ENCODE measurements at places on chromosomes 11 and 22.

GRCh38 chr22:36743591-36744412 lies 32.1 kb downstream of the IFT27 start:
- no peak for DNase-seq

GRCh38 chr11:69908511-69909220 lies 89.5 kb upstream of the FGF3 start:
- DNase-seq: no peak

DNA sequence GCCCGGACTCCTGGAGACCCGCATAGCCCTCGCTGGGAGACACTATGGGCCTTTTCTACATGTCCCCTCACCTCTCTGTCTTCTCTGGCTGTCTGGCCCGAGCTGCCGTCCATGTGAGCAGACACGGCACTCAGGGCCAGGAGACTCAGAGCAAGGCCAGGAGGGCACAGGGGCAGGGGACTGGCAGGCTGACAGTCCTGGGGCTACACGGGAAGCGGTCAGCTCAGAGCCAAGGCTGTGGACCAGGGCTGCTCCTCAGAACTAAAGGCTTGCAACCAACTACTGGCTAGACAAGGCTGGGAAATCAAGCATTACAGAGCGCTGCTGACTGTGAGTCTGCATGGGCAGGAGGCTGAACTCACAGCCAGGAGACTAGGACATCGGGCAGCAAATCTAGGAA lies 56.1 kb upstream of the CDON start:
- no peak for DNase-seq

GRCh38 chr11:75786101-75786736 lies 17.6 kb downstream of the DGAT2 start:
- no peak for DNase-seq

DNA sequence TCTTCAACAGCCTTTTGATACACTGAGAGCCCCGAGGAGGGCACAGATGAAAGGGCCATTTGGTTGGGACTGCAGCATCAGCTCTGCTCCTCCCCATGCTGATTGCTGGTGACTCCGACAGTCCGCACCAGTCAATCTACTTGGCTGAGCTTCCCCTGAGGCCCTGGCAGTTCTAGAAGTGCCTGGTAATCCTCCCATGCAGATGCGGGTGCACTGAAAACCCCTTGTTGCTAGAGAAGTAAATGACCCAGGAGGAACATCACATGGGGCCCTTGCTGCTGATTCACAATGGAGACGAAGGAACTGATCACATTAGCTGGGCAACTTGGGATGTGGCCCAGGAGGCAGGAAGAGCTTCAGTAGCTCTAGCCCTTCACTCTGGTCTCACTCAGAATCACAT lies 35.2 kb upstream of the RIC3 start:
- DNase-seq: no peak

GRCh38 chr22:35380013-35380412 lies 883 bp upstream of the HMOX1 start:
- DNase-seq: no peak

DNA sequence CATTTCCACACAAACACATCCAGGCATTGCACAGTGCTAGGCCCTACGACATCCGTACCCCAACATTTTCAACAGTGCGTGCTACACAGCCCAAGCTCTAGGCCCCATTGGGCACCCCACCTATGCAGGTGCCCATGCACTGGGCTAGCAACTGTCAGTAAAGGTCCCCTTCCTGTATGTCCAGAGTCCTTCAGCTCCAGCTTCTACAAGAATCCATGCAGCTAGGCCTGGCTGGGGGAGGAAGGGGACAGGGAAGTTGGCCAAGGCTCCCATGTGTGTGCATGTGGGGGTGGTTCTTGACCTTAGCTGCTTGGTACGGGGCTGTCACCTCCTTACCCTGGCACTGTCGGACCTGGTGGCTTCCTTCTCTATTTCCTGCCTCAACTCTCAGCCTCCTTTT lies 1.3 kb downstream of the B3GAT1 start:
- DNase-seq: no peak

GRCh38 chr11:72953637-72954036 lies 139.4 kb downstream of the ATG16L2 start:
- DNase-seq: no peak

GRCh38 chr11:8019314-8020243 lies 32.4 kb downstream of the EIF3F start:
- no peak for DNase-seq

DNA sequence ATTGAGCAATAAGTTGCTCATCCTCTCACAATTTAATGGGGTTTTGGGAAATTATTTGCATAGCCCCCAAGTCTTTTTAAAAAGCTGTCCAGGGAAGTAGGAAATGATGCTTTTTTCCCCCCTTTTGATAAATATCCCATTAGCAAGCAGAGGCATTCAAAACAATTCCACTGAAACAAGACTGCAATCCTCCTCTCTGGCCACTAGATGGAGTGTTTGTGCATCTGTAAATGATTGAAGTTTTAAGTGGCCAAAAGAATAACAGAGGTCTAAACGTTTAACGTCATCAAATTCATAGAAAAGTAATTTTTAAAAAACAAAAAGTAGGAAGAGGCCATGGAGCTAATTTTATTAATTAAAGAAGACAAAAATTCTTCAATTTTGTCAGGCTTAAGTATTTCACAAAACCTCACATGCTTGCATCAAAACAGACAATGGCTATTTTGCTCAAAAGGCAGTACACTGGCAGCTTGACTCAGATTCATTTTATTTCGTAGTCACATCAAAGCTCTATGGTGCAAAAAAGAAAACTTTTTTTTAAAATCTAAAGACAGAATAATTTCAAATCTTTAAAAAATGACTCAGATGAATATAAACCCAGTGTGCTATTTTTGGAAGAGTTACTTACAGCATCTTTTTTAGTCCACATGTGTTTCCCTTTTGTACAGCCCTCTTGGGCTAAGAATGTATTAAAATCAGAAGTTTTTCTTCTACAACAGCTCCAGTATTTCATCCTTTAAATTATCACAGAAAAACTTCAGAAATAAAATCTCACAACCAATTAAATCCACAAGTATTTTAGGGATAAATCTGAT lies 17.8 kb downstream of the CHORDC1 start:
- no peak for DNase-seq

DNA sequence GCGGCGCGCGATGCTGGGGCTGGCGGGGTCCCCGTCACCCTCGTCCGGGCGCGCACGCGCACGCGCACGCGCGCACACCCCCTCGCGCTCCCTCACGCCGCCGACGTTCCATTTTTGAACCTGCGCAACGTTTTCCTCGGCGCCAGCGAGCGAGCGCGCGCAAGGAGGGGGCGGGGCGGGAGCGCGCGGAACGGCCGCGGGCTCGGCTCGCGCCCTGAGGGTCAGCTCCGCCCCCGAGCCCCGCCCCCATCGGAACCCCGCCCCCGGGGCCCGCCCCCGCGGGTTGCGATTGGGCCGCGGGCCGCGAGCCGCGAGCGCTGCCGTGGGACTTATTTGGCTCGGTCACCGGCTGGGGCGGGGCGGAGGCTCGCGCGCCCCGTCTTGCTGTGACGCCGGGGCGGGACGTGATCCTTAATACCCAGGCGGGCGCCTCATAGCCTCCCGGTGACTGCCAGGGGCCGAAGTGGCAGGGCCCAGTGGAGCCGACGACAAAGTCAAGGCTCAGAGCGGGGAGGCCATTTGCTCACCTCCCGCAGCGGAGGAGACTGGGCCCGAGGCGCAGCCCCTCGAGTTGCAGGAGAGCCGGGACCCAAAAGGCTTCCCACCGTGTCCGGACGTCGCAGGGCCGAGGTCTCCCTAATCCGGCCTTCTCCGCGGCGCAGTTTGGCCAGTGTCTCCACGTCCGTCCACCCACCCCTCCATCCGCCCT lies at the start of gene CBX7:
Gene CBX7 (minus strand): TSS at position 170 of the 709 bp plus-strand sequence. CDS start 236 bp downstream, outside the sequence.
- DNase-seq: peak; percentile 54

- DNase-seq: no peak
These were observed 12.2 kb downstream of the BCL9L start for GRCh38 chr11:118913411-118914125.

- no peak for DNase-seq
These were observed 18.4 kb downstream of the LINC01488 start for GRCh38 chr11:69499918-69500284.
